Stimulated activated CD4-positive, alpha-beta T cell treated with anti-CD3 and anti-CD28 coated beads, Interleukin-1b, Interleukin-23, amount 100 ng/mL, for 24 hours (primary cell): ENCODE measurements at places on chromosomes 6 and 20.

DNA sequence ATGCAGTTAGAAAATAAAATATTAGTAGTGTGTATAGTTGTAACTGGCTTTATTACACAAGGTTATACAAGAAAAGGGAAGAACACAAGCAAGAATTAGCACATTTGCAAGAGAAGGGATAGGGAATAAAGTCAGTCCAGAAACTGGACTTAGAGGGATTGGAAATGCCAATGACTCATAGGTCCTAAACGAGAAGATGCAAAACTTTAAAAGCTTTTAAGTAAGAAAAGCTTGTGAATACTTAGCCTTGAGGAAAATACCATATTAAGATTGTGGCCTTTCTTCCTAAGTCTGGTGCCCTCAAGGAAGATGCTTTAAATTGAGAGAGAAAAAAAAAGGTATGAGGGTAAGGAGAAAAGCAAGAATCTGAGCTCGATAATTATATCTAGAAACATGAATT, 102.3 kb upstream of the MCHR2 start:
- no peak for DNase-seq

- no peak for DNase-seq
Measured at GRCh38 chr20:1805816-1806215, 89.4 kb upstream of the SIRPA start.

DNA sequence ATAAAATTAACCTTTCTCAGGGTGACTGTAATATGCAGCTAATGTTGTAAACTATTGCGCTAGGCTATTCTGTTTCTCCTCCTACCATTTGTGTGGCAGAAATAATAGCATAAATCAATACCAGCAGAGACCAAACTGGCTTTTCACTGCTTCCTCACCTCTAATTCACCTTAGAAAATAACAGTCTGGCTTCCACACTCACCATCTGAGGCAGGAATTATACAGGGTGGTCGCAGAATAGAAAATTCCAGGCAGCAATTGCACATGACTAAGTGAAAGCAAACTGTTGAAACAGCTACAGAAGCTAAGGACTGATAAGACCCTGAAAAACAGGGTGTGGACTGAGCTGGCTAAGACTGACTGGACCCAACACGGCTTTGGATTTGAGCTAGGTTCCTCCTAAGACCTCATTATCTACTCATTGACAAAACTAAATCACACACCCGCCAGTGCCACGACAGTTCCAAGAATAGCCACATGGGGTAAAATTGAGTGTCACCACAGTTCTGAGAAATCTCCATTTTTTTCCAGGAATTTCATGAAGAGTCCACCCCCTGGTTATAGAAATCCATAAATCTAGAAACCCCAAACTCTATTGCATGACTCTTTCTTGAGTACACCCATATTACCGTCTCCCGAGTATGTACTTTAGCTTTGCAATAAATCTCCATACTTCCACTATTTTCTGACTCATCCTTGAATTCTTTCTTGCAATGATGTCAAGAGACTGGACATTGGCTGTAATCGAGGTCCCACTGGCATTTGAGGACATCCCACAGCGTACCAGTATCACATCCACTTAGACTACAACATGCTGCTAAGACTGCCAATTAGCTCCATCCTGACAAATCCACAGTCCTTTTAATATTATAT, 60.9 kb upstream of the KCNQ5 start:
- no peak for DNase-seq

GRCh38 chr6:112927641-112928320, 580.7 kb downstream of the RFPL4B start:
- DNase-seq = no peak

DNA sequence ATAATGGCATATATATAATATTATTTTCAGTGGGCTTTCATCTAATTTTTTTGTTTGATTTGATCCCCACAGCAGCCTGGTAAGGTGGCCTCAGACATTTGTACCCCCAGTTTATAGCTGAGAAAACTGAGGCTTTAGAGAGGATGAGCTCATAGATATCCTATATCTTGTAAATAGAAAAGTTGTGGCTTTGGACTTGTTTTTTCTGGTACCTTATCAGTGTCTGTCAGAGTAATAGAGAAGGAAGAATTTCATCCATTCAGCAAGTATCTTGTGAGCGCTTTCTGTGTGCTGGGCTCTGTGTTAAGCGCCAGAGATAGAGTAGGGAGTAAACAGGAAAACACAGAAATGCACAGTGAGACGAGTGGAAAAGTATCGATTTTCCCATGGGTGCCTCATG, 27.9 kb downstream of the TAF11 start:
- DNase-seq = no peak

DNA sequence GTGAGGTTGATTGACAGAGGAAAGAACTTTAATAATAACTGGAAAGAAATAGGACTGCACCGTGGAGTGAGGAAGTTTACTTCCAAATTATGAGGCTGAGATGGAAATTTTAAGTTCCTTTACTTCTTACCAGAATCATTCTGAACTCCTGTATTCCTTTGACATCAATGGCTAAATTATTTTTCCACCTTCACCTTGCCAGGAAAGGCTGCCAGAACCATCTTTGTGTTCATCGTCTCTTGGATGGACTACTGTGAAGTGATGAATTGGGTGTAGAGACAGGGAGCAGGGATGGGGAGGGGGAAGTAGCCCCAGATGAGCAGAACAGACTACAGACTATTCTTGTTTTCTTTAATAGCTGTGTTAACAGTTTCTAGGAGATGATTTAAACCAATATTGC, 102.1 kb upstream of the CEP162 start:
- DNase-seq = no peak

- DNase-seq = no peak
Measured at GRCh38 chr6:135710042-135710441, 141.5 kb upstream of the PDE7B start.

- DNase-seq = no peak
Measured at GRCh38 chr6:116931456-116931855, 54.4 kb downstream of the RFX6 start.

- no peak for DNase-seq
Measured at GRCh38 chr20:49579874-49580812, 12.2 kb upstream of the PTGIS start.

DNA sequence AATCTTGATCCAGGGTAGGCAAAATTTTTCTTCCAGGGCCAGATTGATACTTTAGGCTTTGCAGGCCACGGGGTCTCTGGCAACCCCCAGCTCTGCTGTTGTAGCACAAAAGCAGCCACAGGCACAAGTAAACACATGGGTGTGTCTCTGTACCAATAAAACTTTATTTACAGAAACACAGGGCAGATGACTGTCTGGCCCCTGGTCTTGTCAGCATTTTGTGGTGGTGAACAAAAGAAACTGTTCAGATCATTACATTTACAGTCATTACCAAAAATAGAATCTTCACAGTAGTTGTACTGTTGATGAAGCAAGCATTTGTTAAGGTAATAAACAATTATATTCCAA, 45.0 kb upstream of the KIF25 start:
- DNase-seq = no peak

- no peak for DNase-seq
Measured at GRCh38 chr6:46320505-46320904, 149.7 kb upstream of the ENPP5 start.

DNA sequence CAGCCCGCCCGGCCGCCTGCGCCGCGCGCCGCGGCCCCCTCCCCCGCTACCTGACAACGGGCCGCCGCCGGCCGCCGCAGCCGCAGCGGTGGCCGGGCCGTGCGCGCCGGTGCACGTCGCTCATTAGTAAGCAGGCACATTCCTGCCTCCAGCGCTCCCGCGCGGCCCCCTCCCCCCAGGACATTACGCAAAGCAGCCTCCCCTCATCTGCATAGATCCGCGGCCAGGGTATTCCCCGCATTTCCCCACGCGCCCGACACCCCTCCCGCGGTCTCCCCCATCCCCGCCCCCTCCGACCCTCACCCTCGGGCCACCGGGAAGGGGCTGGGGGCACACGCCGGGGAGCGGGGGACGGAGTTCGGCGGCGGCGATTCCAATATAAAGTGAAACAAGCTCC, at the start of gene HIVEP2:
Gene HIVEP2, minus strand, starts transcription at position 128 of the 397 bp plus-strand sequence. CDS start 170,438 bp downstream, outside the sequence.
- peak; percentile 82 for DNase-seq

- DNase-seq = no peak
Measured at GRCh38 chr20:10747019-10747418, 73.2 kb upstream of the JAG1 start.

DNA sequence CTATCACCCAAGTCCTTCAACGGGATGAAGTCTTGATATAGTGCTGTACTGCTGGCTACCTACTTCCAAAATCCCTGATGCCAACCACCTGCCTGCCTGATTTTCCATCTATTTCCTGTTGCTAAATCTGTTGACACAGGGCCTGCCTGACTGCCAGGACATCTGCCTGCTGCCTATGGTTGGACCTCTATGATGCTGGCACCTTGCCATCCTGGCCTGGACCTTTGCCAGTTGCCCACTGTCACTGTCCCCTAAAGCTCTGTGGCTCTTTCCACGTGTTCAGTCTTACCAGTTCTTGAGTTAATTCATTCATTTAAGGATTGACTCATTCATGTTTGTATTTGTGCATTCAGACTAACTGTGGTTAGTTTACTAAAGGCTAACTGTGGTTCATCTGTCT, 9.2 kb upstream of the RGS17 start:
- no peak for DNase-seq

DNA sequence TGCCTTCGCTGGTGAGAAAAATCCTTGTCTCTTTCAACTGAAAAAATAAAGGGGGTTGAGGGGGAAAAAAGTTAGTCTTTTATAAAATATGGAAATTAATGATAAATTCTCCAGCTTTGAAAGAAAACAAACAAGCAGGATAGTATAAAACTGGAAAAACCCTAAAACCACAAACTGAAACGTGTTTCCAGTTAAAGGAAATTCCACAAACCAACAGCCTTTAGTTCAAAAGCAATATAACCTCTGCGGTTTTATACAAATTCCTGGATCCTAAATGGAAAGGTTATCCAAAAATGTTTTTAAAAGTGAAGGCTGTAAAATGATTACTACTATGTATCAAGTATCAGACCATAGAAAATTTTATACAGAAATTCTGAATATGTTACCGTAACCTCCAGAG, 55.6 kb downstream of the BMP5 start:
- no peak for DNase-seq

- DNase-seq = no peak
Measured at GRCh38 chr6:100592929-100593328, 128.2 kb upstream of the SIM1 start.

DNA sequence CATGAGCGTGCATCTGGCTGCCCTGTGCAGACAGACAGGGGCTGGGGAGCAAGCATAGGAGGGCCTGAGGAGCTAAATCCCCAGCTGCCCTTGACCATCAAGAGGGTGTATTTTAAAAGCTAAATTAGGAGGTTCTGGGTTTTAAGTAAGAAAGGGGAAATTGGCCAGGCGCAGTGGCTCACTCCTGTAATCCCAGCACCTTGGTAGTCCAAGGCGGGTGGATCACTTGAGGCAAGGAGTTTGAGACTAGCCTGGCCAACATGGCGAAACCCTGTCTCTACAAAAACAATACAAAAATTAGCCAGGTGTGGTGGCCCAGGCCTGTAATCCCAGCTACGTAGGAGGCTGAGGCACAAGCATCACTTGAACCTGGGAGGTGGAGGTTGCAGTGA, 27.8 kb downstream of the SERPINB6 start:
- no peak for DNase-seq

DNA sequence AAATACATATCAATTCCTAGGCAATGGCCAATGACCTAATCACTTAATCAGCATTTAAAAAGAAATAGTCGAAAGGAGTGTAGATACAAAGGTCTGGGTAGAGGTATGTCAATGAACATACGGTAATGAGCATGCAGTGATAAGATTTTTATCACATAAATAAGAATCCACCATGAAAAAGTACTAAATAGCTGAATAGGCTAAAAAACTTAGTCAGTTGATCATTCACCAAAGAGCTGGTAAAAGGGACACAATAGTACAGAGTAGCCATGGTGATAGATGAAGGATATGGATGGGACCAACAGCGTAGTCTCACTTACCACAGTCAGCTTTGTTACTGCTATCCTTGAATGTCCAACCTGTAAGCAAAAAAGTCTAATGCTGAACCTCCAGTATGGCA, 1018.6 kb upstream of the EYS start:
- no peak for DNase-seq

DNA sequence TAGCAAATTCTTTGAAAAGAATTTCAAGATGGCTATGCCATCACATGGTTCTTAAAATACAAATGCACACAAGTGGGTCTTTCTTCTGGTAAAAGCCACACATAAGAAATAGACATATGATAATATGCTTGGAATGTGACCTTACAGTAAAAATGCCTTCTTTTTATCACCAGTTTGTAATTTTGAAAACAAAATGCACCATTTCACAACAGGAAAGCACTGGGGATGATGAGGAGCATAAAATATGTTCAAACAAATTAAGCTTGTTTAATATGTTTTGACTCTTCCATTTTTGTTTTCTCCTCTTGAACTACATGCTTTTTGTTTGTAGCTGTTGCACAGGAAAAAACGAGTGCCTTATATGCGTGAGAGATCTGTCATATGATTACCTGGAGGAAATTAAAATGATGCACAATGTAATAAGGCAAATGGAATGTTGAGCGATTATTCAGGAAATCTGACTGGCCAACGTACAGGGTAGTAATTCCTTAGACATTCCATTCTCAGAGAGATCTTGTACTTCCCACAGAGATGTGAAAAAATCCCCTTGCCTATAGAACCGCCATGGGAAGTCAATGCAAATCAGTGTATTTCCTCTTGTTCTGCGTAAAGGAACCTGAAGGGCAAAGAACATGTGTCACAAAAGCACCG, 911.6 kb downstream of the TFAP2A start:
- DNase-seq = no peak

- no peak for DNase-seq
Measured at GRCh38 chr20:61442075-61442670, 190.1 kb downstream of the CDH4 start.

GRCh38 chr6:10269814-10270472, 144.9 kb downstream of the TFAP2A start:
- no peak for DNase-seq

GRCh38 chr20:36507746-36508145, 33.6 kb upstream of the MYL9 start:
- DNase-seq = no peak

DNA sequence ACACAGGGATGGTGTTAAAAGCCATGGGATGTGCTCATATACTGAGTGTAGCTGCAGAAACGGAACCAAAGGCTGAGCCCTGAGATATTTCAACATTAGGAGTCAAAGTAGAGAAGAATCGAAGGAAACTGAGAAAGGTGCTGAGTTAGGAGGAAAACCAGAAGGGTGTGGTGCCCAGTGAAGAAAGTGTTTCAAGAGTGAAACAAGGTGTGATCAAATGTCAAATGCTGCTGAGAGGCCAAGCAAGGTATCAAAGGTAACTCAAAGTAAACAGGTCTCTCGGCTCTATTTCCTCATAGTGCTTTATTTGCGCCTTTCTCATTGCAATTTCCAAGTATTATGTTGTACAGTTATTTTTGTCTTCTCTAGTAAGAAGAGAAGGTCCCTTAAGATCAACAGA, 94.1 kb downstream of the PRDM1 start:
- DNase-seq = no peak

DNA sequence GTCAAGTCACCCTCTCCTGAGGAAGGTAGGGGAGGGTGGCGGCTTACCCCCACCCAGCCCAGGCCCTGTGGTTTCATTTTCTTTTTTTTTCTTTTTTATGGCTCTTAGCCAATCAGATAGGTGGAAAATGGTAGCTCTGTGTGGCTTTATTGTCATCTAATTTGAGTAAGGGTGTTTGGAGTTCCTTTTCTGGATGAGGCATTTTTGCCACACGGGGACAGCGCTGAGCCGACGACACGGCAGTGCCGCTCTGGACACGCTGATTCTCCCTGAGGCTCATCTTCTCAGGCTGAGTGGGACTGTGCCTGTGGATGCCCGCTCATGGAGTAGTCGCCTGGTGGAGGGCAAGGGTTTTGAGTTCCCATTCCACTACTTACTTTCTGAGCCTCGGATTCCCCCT, 37.6 kb upstream of the ANGPT4 start:
- no peak for DNase-seq
